ENCODE measurements at places on chromosomes 4 and X. TPM values are rescaled to one million over a fixed set of nuclear protein-coding genes. Genes with fewer than 3 reads are reported as not detected.

SLC4A4 gene
- total RNA-seq, result 63.1 TPM

TEX13C gene
- not detected for total RNA-seq

ATP11C gene
- total RNA-seq, result 24.4 TPM

WNK3 gene
- total RNA-seq, result 6.3 TPM

RHOXF1 gene
- 0.47 TPM for total RNA-seq

IL2RG gene
- total RNA-seq, result 3.2 TPM

FMR1NB gene
- total RNA-seq, result not detected

GJB1 gene
- 15.1 TPM for total RNA-seq

PNCK gene
- 6.5 TPM for total RNA-seq

TAPT1 gene
- 50.7 TPM for total RNA-seq

FHIP1A gene
- 21.0 TPM for total RNA-seq

SCARB2 gene
- total RNA-seq, result 157 TPM

PLXNB3 gene
- 2.5 TPM for total RNA-seq

NALF2 gene
- total RNA-seq, result 0.23 TPM

COPS4 gene
- 73.9 TPM for total RNA-seq

MAGEA2B gene
- not detected for total RNA-seq

TCEAL7 gene
- total RNA-seq, result 26.8 TPM

ATP1B4 gene
- 31.2 TPM for total RNA-seq

GPR82 gene
- total RNA-seq, result 0.58 TPM

TMSB15C gene
- total RNA-seq, result 7.9 TPM

QRFPR gene
- 2.9 TPM for total RNA-seq

TMEM131L gene
- total RNA-seq, result 79.5 TPM

MAGEB4 gene
- not detected for total RNA-seq

CAPN6 gene
- total RNA-seq, result 38.8 TPM

MAP7D2 gene
- total RNA-seq, result 0.93 TPM

C4orf36 gene
- 1.3 TPM for total RNA-seq

FAM47A gene
- not detected for total RNA-seq

USP17L15 gene
- total RNA-seq, result not detected

TLR1 gene
- total RNA-seq, result 7.6 TPM

OPRPN gene
- not detected for total RNA-seq

RTL9 gene
- total RNA-seq, result 0.18 TPM

CSN1S1 gene
- total RNA-seq, result not detected

PAGE4 gene
- total RNA-seq, result not detected

MTMR8 gene
- total RNA-seq, result 2.2 TPM

SUPT20HL2 gene
- total RNA-seq, result 0.06 TPM

TLR2 gene
- 13.3 TPM for total RNA-seq

FRMPD4 gene
- 0.41 TPM for total RNA-seq

FGG gene
- total RNA-seq, result 1.1 TPM

CT45A2 gene
- not detected for total RNA-seq

FATE1 gene
- total RNA-seq, result 0.29 TPM

PAK3 gene
- 4.3 TPM for total RNA-seq

GATB gene
- 23.4 TPM for total RNA-seq

YY2 gene
- total RNA-seq, result 2.5 TPM

BGN gene
- 79.5 TPM for total RNA-seq

CENPVL2 gene
- total RNA-seq, result 0.18 TPM

KLKB1 gene
- total RNA-seq, result 0.82 TPM

SH3RF1 gene
- total RNA-seq, result 29.8 TPM

TMEM271 gene
- 0.06 TPM for total RNA-seq

MAGED4 gene
- total RNA-seq, result 60.8 TPM

GPR119 gene
- not detected for total RNA-seq

F8 gene
- 13.7 TPM for total RNA-seq

ZFYVE28 gene
- total RNA-seq, result 6.4 TPM

FRMD7 gene
- total RNA-seq, result 1.1 TPM

CLDN34 gene
- total RNA-seq, result 0.23 TPM

NXF2 gene
- total RNA-seq, result not detected

CXCL11 gene
- total RNA-seq, result not detected
